ENCODE measurements at places on chromosomes 13 and 19.

DNA sequence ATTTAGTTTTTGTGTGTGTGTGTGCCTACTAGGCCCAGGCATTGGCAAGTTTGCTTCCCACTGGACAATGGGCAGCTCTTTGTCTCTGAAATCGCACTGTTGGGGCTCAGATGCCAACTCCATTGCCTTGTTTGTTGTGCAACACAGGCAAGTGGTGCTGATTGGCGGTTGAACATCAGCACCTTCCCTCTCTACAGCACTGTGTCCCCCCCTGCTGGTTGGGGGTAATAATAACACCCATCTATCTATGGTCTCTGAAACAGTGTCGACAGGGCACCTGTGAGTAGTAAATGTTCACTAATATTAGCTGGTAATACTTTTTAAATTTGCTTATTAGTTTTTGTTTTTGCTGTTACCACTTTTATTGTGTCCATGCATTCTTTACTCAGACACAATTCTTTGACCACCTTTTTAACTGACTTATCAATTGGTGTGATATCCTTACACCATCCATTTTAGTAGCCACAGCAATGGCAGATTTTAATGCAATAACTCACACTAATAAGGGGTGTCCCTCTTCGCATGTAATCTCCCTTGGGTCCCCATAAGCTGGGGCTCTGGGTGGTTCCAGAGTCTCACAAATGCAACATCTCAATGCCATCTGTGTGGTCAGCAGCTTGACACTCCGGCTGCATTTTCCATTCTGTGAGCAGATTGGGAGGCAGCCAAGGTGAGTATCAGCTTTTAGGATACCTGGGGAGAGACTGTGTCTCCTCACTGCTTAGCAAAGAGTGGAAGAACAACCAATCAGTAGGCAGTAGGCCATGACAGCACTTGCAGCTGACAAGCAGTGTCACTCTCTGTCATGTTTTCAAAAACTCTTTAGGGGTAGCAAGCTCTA lies 47.7 kb upstream of the UQCRFS1 start:
- DNase-seq = no peak

- no peak for DNase-seq
Measured at GRCh38 chr13:48539550-48539949, 6.7 kb upstream of the RCBTB2 start.

GRCh38 chr13:80010286-80010831 lies 330.6 kb downstream of the SPRY2 start:
- no peak for DNase-seq

DNA sequence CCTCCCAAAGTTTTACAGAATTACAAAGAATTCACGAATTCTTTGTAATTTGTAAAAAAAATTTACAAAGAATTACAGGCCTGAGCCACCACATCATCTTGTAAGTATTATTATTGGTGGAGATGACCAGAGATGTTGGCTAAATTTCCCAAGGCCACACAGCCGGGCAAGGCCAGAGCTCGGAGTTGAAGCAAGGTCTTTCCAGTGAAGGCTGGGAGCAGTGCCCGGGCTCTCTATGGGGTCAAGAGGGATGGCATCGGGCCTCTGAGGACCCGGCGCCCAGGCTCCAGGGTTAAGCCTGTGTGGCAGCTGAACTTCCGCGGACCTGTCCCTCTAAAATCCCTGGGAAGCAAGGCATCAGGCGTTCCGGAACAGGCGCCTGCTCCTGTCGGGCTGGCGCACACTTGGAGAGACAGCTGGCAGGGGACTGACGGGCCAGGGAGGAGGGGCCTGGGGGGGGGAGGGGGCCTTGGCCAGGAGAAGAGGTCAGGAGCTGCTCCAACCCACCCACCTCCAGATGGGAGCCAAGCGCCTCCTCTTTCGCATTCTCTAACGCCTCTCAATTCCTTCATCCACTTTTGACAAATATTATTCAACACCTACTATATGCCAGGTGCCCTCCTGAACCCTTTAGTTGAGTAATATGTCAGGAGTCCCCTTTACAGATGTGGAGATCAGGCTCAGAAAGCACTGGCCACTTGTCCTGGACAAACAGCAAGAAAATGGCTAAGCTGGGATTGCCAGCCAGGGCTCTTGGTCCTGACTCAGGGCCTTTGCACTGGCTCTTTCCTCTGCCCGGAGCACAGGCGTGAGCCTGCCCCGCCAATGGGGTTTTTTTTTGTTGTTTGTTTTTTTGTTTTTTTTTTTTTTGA lies 36.8 kb upstream of the SEMA6B start:
- DNase-seq = no peak

DNA sequence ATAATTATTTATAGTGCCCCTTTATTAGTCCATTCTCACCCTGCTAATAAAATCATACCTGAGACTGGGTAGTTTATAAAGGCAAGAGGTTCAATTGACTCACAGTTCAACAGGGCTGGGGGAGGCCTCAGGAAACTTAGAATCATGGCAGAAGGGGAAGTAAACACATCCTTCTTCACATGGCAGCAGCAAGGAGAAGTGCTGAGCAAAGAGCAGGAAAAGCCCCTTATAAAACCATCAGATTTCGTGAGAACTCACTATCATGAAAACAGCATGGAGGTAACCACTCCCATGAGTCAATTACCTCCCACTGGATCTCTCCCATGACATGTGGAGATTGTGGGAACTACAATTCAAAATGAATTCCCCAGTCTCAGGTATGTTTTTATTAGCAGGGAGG lies 89.9 kb upstream of the STARD13 start:
- DNase-seq = no peak

- DNase-seq = peak; percentile 81
Measured at GRCh38 chr19:18294467-18294864, 13.0 kb upstream of the JUND start.

- no peak for DNase-seq
Measured at GRCh38 chr13:25771202-25771601, 280.6 kb downstream of the SHISA2 start.

- DNase-seq = no peak
Measured at GRCh38 chr13:102369302-102369701, 32.5 kb downstream of the FGF14 start.

DNA sequence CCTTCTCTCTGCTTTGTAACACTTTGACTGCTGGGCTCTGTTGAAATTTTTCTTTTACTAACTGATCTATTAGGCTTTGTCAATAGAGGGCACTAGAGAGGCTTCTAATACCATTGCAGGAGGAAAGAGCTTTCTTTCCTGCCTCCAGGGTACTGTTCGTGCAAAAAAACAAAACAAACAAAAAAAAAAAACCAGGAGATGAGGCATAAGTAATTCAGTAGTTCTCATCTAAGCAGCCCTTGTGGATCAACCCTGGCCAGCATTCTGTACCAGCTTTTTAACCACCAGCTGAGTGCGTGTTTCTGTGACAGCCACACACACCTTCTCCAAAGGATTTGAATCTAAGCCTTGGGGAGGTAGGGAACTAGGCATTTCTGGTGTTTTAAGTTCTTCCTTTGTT lies 1707.6 kb upstream of the SLC10A2 start:
- DNase-seq = no peak

DNA sequence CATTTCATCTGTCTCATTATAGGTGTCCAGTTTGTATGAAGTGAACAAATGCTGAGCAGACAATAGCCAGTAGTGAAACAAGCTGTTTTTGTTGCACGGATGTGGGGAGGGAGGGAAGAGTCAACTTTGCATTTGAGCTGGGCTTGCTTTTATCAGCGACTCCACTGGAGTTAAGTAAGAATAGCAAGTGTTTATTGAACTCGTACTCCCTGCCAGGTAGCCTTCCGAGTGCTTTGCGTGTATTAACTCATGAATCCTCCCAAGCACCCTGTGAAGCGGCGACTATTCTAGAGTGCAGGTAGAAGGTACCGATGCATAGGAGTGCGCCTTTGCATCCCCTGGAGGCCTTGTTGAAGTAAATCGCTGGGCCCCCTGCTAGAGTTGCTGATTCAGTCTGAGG lies 4.7 kb upstream of the ZNF444 start:
- DNase-seq = no peak

- DNase-seq = no peak
Measured at GRCh38 chr13:112928972-112929782, 39.8 kb upstream of the MCF2L start.

DNA sequence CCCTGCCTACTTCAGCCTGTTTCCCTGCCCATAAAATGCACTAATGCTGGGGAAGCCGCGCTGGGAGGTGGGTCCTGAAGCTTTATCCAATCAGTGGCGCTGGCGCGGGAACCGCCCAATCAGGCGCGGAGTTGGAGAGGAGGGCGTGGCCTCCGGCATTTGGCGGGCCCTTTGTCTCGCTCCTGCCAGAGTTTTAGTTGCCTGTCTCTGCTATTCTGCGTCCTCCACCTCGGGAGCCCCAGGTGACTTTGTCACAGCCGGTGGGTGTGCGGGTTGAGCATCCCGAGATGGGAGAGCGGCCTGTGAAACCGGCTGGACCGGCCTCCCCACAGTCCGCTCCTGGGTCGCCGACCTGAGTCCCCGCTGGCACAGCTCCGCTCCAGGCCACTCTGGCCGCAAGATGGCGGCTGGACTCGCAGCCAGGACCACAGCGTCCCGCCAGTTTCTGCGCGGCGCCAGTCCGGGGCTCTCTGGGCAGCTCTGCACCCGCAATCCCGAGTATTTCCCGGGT lies 30.7 kb upstream of the ZNF429 start:
- DNase-seq = peak; percentile 65

- no peak for DNase-seq
Measured at GRCh38 chr19:40775632-40776022, 306 bp downstream of the MIA start.

GRCh38 chr19:54114340-54115108 lies 933 bp downstream of the TFPT start:
- no peak for DNase-seq

DNA sequence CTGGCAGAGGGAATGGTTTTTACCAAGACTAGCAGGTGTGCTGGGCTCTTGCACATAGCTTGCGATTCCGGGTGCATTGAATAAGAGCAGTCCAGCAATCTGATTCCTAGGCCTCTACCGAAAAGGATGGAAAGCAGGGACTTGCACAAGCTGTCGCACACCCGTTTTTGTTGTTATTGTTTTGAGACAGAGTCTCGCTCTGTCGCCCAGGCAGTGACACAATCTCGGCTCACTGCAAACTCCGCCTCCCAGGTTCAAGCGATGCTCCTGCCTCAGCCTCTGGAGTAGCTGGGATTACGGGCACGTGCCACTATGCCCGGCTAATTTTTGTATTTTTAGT lies 5.5 kb downstream of the EBI3 start:
- no peak for DNase-seq

GRCh38 chr19:45076851-45077730 lies 813 bp upstream of the ZNF296 start:
- DNase-seq = no peak

DNA sequence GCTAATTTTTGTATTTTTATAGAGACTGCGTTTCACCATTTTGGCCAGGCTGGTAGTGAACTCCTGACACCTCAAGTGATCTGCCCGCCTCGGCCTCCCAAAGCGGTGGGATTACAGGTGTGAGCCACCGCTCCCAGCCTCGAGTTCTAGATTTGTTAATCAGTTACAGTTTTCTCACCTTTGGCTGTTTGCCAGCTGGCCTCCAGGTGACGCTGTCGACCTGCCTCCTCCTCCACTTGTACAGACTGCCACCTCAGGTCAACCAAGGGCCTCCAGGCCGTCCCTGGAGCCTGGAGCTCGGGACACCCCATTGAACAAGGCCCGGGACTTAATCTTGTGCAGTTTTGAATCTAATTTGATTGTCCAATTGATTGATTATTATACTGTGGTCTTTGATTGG lies 45.5 kb downstream of the IER2 start:
- DNase-seq = peak; percentile 46

GRCh38 chr13:58893396-58893795 lies 1261.9 kb downstream of the PCDH17 start:
- no peak for DNase-seq

DNA sequence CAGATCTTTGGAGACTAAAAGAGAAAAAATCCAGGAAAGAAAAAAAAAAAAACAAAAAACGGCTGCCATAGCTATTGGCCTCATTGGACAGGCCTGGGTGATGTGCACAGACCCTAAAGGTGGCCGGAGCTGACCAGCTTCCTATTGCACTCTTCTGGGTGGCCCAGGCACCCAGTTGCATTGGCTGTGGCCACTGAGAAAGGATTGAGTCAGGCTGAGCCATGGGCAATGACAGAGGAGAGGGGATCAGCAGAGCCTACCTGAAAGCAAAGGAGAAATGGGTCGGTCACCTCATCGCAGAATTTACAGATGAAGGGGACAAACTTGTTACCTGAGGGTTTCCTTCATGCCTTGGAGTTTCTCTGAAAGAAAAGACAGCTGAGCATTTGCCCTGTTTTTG lies 17.3 kb downstream of the HMGB1 start:
- DNase-seq = no peak

DNA sequence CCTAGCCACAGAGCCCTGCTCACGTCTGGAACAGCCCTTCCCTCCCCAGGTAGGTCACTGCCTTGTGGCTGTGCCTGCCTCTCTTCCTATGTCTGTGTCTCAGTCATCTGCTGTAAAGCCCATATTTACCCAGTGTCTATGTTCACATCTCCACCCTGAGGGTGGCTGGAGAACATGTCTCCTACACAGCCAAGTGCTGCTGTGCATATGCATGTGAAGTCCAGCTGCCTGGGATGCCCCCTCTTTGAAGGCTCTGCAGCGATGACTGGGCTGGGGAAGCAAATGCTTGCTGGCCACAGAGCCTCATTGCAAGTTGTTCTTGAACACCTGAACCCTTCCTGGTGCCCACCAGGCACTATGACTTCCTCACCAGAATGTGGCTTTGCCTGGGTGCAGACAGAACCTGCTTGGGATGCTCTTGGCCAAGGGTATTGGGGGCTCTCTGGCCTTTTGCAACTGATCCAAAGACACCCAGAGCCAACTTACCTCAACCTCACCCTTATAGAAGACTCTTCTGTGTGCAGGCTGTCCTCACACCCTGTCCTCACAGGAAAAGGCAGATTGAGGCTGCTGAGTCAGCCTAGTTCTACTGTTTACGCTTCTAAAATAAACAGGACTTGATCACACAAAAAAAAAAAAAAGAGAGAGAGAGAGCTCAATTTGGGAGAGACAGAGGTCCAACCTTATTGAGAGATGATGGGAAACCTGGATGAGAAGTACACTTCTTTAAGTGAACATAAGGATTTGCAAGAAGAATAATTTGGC lies 26.5 kb downstream of the MRPL57 start:
- DNase-seq = no peak

DNA sequence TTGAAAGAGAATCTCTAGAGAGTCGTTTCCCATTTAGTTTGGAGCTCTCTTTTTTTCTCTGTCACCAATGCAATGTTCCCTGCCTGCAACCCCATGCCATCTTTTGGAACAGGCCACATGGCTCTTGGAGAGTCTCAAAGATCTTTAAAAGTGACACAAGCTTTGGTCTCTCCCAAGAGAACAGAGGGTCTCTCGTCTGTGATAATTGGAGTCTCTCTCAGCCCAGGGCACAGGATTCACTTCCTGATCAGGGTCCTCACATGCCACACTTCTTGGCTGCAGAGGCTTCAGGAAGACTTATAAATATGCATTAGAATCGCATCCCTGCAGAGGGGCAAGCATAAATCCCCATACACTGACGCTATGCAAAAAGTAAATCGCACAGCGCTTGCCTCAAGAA lies 240.5 kb downstream of the IRS2 start:
- DNase-seq = no peak
